ENCODE measurements at places on chromosomes 5 and 9. TPM values are rescaled to one million over a fixed set of nuclear protein-coding genes. Genes with fewer than 3 reads are reported as not detected.

- DNase-seq = no peak
These were observed 50.1 kb upstream of the TTC39B start for GRCh38 chr9:15357050-15357653.

DNA sequence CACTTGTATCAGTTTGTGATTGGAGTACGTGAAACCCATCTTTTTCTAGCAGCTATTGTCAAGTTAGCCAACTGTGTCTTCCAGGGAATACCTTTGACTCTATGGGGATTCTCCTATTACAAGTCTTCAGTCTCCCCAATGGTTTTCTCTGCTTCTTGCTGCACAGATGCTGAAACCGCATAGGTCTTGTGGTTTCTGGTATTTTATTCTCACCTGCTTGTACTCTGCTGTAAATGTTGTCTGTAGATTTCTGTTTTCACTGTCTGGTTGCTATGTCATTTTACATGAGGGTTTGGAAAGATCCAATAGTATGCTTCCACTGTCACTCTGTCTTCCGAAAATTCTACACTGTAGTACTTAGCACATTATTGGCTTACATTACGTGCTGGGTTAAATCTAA is 1196.9 kb upstream of the C9orf72 start:
- no peak for DNase-seq

DNA sequence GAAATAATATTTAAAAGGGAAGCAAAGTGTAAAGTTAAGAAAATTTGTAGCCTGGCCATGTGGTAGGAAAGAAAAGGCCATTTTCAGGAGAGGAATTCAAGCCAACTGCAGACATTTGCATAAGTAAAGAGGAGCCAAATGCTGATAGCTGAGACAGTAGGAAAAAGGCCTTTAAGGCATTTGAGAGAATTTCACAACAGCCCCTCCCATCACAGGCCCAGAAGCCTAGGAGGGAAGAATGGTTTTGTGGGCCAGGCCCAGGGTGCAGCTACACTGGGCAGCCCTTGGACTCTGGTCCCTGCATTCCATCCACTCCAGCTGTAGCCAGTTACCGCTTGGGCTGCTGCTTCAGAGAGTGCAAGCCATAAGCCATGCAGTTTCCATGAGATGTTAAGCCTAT is 1556.8 kb downstream of the EFNA5 start:
- DNase-seq = no peak

DNA sequence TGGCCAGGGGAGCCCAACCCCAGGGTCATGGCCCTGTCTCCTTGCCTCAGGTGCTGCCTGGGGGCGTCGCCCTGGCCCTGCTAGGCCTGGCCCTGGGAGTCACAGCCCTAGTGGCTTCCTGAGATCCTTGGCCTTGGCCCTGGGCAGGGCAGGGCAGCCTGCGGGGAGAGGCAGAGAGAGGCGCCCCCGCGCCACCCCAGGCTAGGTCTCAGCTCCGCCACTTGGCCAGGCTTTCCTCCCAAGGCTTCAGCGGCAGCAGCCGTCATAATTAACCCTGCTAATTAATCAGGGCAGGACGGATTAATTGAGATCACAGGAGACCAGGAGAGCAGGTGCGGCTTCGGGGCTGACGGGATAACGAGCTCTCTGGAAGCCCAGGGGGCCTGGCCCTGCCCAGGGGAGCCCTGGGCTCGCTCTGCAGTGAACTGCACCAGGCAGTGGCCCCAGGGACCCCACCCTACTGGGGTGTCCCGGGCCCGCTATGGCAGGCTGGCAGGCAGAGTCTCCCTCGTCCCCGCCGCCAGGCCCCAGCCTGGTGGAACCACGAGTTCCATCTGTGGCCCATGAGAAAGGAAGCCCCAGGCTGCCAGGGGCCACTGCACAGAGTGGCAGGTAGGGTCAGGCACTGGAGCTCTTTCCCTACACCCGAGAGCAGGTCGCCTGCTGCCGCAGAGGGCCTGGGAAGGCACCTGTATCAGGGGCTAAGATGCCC is 269.6 kb downstream of the PBX3 start:
- DNase-seq = no peak

DNA sequence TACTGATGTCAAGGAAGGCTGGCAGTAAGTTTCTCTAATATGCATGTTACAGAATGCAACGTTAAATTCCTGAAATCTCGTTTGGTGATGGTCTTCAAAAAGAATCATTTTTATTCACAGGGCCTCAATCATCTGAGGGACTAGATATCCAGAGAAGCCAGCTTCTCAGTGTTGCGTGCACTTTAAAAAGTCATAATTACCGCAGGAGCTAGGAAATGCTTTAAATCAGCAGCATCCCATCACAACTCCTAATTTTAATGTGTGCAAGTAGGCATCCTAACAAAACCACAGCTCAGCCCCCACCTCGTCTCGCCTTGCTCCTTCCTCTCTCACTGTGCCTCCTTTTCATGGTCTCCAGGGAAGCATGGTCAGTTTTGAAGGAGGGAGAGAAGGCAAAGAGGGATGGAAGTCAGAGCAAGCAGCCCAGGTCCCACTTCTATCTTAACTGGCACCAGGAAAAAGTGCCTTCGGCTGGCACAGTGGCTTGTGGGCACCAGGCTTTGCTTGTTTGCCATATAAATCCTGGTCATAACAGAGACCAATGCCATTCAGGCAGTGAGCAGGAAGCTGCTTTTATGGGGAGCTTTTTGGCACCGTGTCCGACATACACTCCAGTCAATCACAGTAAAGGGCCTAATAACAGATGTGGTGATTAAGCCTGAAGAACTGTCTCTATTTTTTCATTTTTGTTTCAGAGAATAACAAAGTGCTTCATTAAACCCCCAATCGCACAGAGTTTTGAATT is 21.4 kb downstream of the MEGF10 start:
- DNase-seq = no peak

- DNase-seq = no peak
These were observed 49.3 kb downstream of the F2R start for GRCh38 chr5:76765249-76765648.

DNA sequence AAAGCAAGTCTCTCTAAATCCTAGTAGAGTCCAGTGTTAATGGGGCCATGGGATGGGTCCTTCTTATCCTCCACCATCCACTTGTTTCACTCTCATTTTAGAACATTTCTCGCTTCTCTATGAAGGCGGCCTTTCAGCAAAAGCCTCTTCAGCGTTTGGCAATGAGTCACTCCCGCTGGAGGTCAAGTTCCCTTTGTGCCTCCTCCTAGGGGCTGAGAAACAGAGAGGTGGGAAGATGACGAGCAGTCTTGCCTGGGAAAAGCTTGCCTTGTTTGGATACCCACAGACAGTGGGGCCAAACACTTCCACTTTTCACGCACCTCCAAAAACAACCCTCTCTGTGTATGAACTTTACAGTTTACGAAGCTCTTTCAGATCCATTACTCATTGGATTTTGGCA is 168.8 kb downstream of the GABBR2 start:
- no peak for DNase-seq

DNA sequence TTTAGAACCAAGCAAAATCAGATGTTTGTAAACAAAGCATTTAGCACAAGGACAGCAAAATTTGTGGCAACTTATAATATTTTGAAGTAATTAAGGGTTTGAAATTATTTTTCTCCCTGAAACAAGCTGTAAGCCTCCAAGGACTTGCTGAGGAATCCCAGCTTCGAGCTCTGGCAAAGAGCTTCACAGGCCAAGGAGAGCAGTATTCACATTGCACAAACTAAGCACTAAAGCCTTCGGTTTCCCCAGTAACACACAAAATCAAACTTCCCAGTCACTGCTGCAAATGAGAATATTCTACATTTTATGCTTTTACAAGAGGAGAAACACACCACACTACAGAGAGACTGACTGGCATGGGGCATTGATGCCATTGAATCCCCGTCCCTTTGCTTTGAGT is 101.9 kb downstream of the WDR41 start:
- no peak for DNase-seq

DNA sequence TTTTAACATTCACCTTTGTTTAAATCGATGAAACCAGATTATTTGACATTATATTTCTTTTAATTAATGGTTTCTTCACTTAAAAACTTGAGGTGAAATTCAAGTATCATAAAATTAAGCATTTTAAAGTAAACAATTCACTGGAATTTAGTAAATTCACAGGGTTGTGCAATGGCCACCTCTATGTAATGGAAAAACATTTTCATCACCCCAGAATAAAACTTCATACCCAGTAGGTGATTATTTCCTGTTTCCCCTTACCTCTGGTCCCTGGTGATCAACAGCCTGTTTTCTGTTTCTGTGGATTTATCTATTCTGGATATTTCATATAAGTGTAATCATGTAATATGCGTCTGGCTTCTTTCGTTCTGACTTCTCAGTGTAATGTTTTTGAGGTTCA is 27.2 kb downstream of the HSPA4 start:
- DNase-seq = no peak

DNA sequence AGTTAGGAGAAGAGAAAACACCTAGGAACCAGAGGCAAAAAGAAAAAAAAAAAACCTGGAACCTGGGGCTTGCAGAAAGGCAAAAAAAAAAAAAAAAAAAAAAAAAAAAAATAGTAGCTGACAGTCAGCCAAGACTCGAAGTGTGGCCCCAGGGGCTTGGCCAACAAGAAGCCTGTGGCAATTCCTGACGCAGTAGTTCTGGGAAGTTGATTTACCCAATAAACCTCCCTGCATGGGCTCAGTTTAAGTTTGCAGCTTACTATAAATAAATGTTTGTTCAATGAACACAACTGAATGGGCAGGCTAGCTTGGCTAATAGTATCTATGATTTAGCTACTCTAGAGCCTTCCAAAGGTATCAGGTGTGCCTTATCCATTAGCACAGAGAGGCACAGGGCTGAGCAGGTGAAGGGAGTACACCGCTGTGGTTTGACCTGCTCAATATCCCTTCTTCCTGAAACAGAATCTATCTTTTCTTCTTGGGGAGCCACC is 21.3 kb upstream of the GLRX start:
- no peak for DNase-seq

DNA sequence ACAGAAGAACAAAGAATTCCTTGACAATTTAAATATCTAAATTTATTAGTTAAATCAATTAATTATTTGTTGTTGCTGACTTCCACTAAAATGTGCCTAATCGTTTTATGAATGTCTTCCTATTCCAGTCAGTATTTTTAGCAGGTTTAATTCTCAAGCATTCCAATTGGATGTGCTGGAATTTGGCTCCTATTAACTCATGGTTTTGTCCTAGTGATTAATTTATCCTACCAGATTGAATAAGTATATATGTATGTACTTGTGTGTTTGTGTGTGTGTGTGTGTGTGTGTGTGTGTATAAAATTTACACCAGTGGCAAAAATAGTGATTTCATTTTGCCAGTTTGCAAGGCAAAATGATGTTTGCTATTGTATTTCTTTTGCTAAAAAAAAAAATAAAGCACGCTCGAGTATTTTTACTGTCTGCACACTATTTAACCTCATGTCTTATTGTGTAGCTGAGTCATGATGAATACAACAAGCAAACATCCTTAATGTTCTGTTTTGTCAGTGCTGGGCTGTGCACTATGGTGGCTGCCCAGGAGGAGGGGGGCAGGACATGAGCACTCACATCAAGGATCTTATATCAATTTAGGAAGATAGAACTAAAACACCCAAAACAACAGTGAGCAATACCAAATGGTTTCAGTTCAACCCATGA is 375.5 kb downstream of the PDE4D start:
- no peak for DNase-seq

DNA sequence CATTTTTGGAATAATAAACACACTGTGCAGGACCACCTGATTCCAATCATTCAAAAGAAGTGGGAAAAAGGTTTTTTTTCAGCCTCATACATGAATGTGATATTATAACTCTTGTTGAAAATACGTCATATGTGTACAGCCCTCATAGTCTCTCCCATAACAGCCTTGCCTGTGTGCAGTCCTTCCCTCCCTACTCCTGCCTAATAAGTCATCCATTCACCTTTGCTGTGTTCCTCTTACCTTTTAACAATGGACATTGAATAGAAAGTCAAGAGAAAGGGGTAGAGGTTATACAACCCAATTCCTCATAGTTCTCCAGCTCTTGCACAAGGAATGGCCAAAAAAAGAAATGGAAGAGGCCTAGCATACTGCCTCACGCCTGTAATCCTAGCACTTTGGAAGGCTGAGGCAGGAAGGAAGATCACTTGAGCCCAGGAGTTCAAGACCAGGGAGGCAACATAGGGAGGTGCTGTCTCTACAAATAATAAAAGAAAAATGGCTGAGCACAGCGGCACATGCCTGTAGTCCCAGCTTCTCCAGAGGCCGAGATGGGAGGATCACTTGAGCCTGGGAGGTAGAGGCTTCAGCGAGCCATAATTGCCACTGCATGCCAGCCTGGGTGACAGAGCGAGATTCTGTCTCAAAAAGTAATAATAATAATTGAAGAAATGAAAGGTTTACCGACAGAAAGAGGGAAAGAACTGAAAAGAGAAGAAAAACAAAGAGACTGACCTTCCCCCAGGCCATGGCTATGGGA is 356.1 kb upstream of the KIF2A start:
- DNase-seq = no peak

- DNase-seq = no peak
These were observed 939 bp downstream of the GOLGA1 start for GRCh38 chr9:124939944-124940343.

DNA sequence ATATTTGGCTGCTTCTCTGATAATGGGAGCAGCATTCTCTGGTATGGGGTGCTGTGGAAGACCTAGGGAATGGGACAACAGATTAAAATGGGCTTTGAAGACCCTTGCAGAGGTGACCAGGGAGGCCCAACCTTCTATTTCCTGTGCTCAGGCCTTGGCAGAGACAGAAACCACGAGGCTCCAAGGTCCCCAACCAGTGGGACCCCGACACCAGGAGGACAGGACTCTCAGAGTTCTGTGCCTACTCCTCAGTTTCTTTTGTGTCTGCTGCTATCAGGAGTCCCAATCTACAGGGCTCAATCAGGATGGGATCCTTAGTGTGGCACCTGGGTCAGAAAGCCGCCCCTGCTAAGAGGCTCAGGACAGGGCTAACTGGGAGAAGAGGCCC is 29.3 kb downstream of the CSF2 start:
- no peak for DNase-seq

DNA sequence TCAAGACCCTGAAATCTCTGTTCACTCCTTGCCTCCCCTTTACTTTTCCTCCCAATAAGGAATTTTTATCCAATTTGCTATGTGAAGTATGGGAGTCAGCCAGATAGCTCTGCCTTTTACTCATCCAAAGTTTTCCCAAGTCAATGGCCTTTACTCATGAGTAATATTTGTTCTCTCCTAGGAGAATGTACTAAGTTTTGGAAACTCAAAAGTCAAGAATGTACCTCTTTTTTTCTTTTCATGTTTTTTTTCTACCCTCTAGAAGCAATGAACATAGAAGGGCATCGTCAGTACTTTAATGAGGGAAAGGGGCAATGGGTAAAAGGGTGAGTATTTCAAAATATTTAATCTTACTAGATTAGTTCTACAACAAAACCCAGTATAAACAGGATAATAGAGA is 140.2 kb upstream of the SGCD start:
- DNase-seq = no peak

GRCh38 chr9:38673399-38674193 is 46.3 kb downstream of the FAM240B start:
- DNase-seq = no peak

- DNase-seq = no peak
These were observed 29.2 kb downstream of the NSUN2 start for GRCh38 chr5:6603643-6604042.

- no peak for DNase-seq
These were observed 99.2 kb upstream of the SPATA31C2 start for GRCh38 chr9:88237479-88237961.

- no peak for DNase-seq
These were observed 2.3 kb upstream of the SLC12A2 start for GRCh38 chr5:128081111-128081851.

B4GALT7 gene
- 15.8 TPM for total RNA-seq

C5orf52 gene
- not detected for total RNA-seq

WNT8A gene
- not detected for total RNA-seq

NEURL1B gene
- 19.2 TPM for total RNA-seq

All from occipital lobe (tissue), 3 donors.